Osteoblast (primary cell): ENCODE measurements at places on chromosomes 12 and 14. TPM values are rescaled to one million over a fixed set of nuclear protein-coding genes. Genes with fewer than 3 reads are reported as not detected.

The LRRK2 gene
- 5.0 and 5.1 TPM in 2 replicates for total RNA-seq

The ACSS3 gene
- 22.4 and 35.4 TPM in 2 replicates for total RNA-seq

The CLEC2A gene
- total RNA-seq: not detected in 2 replicates

The CMTM5 gene
- not detected in 2 replicates for total RNA-seq

The NUP107 gene
- total RNA-seq: 34.5 and 43.8 TPM in 2 replicates

The TMEM63C gene
- total RNA-seq: 0.72 TPM in 1 of 2 replicates, not detected in the other

The ERP27 gene
- total RNA-seq: not detected in 2 replicates

The LGMN gene
- 67.5 and 89.4 TPM in 2 replicates for total RNA-seq

The KICS2 gene
- 5.4 and 6.8 TPM in 2 replicates for total RNA-seq

- H3K27ac ChIP-seq: no peak overlapping the region
- no peaks in the 10 kb centered on the region for H3K4me1 ChIP-seq
- no peak for DNase-seq
- H3K36me3 ChIP-seq: no peaks in the 10 kb centered on the region
- no peak overlapping the region for H3K4me3 ChIP-seq
- H3K27me3 ChIP-seq: no peaks in the 10 kb centered on the region
These were observed 910.4 kb downstream of the VRK1 start for GRCh38 chr14:97707603-97708002.

DNA sequence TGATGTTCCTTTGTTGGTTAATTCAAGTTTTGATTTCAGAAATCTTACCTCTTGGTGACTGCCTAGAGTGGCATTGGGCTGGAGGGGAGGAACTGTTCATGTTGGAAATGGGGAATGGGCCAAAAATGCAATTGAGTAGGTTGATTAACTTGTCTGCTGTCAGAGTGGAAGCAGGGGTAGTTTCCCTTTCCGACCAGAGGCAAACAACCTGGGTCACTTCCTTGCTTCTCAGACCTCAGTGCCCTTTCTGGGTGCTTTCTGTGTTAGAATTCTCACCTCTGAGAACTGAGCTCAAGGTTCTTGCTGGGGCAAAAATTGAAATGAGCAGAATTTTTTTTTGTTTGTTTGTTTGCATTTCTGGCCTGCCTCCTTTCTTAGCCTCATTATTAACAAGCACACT lies 2.3 kb upstream of the M6PR start:
- DNase-seq: no peak
- H3K27me3 ChIP-seq: no peaks in the 10 kb centered on the region
- H3K4me3 ChIP-seq: no peak overlapping the region
- peaks cover 24% of the 10 kb centered on the region for H3K4me1 ChIP-seq
- no peak overlapping the region for H3K27ac ChIP-seq
- no peaks in the 10 kb centered on the region for H3K36me3 ChIP-seq

- H3K4me1 ChIP-seq: peaks cover 3% of the 10 kb centered on the region
- no peaks in the 10 kb centered on the region for H3K27me3 ChIP-seq
- no peak overlapping the region for H3K4me3 ChIP-seq
- no peak overlapping the region for H3K27ac ChIP-seq
- DNase-seq: no peak
- no peaks in the 10 kb centered on the region for H3K36me3 ChIP-seq
These were observed 8.7 kb downstream of the TM7SF3 start for GRCh38 chr12:27005495-27005894.

- H3K4me3 ChIP-seq: no peak overlapping the region
- H3K36me3 ChIP-seq: no peaks in the 10 kb centered on the region
- peaks cover 4% of the 10 kb centered on the region for H3K4me1 ChIP-seq
- H3K27ac ChIP-seq: no peak overlapping the region
- H3K27me3 ChIP-seq: no peaks in the 10 kb centered on the region
These were observed 15.5 kb downstream of the SLC25A29 start for GRCh38 chr14:100290607-100291304.

- no peaks in the 10 kb centered on the region for H3K27me3 ChIP-seq
- H3K4me1 ChIP-seq: peaks cover 62% of the 10 kb centered on the region
- no peaks in the 10 kb centered on the region for H3K36me3 ChIP-seq
- H3K27ac ChIP-seq: peak overlapping the region; percentile 87
These were observed 11.5 kb upstream of the KRT80 start for GRCh38 chr12:52203079-52203921.

DNA sequence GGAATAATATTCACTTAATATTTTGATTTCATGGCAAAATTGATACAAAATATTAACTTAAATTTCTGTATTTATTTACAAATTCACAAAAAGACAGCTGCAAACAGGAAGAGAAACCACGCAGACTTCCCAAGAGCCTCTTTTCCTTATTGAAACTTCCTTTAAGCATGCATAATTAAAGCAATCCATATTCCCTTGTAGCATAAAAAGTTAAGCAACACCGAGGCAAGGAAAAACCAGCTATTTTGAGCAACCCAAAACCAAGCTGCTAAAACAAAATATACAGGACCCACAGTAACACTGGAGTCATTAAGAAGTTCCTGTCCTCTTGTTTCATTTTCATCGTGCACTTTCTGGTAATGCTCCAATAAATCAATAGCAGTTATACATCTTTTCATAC lies 58.0 kb downstream of the EEA1 start:
- peaks cover 7% of the 10 kb centered on the region for H3K4me1 ChIP-seq
- peak; percentile 27 for DNase-seq
- no peak overlapping the region for H3K27ac ChIP-seq
- no peaks in the 10 kb centered on the region for H3K27me3 ChIP-seq

- H3K4me1 ChIP-seq: peaks cover 38% of the 10 kb centered on the region
- no peaks in the 10 kb centered on the region for H3K36me3 ChIP-seq
- no peak for DNase-seq
- H3K4me3 ChIP-seq: no peak overlapping the region
- peak overlapping the region; percentile 88 for H3K27ac ChIP-seq
- H3K27me3 ChIP-seq: no peaks in the 10 kb centered on the region
These were observed 48.6 kb downstream of the DRAM1 start for GRCh38 chr12:101925935-101926334.

DNA sequence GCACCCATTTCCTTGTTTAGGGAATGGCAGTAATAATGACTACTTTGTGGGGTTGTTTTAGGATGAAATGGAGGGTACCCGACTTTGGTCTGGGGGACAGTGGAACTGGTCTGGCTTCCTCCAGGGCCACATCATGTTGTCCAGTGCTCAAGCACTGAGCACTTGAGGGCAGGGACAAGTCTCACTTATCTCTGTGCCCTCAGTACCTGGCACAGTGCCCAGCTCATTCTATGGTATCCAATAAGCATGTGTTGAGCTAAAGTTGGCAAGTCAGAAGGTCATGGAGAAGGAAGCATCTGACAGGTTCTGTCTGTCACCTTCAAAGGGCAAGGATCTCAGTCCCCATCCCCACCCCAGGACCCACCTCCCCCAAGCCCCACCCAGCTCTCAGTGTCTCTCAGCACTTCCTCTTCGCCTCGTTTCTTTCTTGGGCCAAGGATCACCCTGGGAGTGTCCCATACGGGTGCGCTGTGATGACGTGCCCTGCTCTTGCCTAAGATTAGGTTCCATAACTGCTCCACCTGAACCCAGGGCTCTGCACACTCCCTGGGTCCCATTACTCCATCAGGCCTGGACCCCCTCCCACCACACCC lies 24.3 kb upstream of the TMEM106C start:
- DNase-seq: no peak
- no peak overlapping the region for H3K4me3 ChIP-seq
- H3K36me3 ChIP-seq: no peaks in the 10 kb centered on the region
- peaks cover 9% of the 10 kb centered on the region for H3K27me3 ChIP-seq
- no peak overlapping the region for H3K27ac ChIP-seq

DNA sequence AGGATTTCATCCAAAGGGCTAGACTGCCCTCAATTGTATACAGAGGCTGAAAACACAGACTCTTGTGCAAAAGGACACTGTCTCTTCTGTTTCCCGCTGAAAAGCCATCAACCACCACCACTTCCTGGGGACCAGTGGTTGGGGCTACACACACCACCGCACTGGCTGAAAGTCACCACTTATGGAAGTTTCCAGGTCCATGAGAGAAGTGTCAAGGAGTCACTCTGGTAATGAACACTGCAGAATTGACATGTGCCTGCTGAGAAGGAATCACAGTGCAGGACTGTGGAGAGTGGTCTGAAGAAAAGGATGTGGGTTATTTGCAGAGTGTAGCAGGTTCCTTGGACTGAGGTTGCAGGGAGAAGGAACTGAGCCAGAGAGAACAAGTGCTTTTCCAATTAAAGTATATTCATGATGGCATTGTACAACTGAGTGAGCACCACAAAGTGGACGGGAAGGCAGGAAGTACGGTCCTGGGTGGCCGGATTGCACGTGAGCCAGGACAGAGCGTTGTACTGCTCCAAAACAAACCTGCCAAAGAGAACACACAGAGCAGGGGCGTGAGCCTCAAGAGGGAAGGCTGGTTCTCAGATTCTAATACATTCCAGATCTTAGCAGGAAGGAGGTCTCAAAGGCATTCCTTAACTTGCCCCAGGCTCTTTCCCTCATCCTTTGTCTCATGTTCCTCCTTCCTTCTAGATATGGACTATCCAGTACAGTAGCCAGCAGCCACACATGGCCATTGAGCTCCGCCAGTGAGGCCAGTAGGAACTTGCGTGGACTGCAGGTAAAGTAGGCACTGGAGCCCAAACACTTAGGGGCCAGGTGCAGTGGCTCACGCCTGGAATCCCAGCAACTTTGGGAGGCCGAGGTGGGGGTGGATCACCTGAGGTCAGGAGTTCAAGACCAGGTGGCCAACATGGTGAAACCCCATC lies 316.4 kb downstream of the MED13L start:
- peaks cover 63% of the 10 kb centered on the region for H3K36me3 ChIP-seq
- no peak overlapping the region for H3K27ac ChIP-seq
- H3K4me3 ChIP-seq: no peak overlapping the region
- peaks cover 20% of the 10 kb centered on the region for H3K4me1 ChIP-seq
- DNase-seq: no peak
- no peaks in the 10 kb centered on the region for H3K27me3 ChIP-seq

- no peaks in the 10 kb centered on the region for H3K27me3 ChIP-seq
- no peak overlapping the region for H3K4me3 ChIP-seq
These were observed 222.6 kb downstream of the ADAMTS20 start for GRCh38 chr12:43329375-43329774.

GRCh38 chr12:774051-774614 lies 21.8 kb downstream of the WNK1 start:
- H3K27ac ChIP-seq: peak overlapping the region; percentile 2
- H3K36me3 ChIP-seq: no peaks in the 10 kb centered on the region
- no peak overlapping the region for H3K4me3 ChIP-seq
- peaks cover 26% of the 10 kb centered on the region for H3K4me1 ChIP-seq
- no peak for DNase-seq

- peak overlapping the region; percentile 9 for H3K27ac ChIP-seq
- H3K27me3 ChIP-seq: no peaks in the 10 kb centered on the region
- DNase-seq: no peak
- H3K4me1 ChIP-seq: peaks cover 15% of the 10 kb centered on the region
- H3K4me3 ChIP-seq: no peak overlapping the region
These were observed 140.9 kb downstream of the TMEM30B start for GRCh38 chr14:61140271-61140670.

- H3K27ac ChIP-seq: no peak overlapping the region
- H3K36me3 ChIP-seq: peaks cover 9% of the 10 kb centered on the region
- DNase-seq: no peak
- no peak overlapping the region for H3K4me3 ChIP-seq
- H3K27me3 ChIP-seq: no peaks in the 10 kb centered on the region
- H3K4me1 ChIP-seq: no peaks in the 10 kb centered on the region
These were observed 29.0 kb downstream of the MAGOHB start for GRCh38 chr12:10584415-10584814.

DNA sequence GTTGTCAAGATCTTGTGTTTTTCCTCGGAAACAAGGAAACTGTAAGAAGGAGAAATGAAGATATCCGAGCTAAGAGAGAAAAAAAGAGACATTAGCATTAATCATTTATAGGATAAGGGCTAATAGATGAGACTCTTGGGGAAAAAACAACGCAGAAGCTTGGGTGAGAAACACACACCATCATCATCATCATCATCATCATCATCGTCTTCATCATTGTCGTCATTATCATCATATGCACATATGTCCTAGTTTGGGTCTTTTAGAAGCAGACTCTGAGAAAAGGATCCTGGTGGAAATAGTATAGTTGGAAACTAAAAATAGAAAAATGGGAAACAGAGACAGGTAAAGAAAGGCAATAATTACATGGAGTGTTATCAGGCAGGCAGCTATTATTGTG lies 95.9 kb downstream of the PAH start:
- no peaks in the 10 kb centered on the region for H3K4me1 ChIP-seq
- H3K27ac ChIP-seq: no peak overlapping the region
- no peaks in the 10 kb centered on the region for H3K27me3 ChIP-seq
- H3K4me3 ChIP-seq: no peak overlapping the region
- no peaks in the 10 kb centered on the region for H3K36me3 ChIP-seq
- DNase-seq: no peak

GRCh38 chr12:76790564-76791552 lies 26.9 kb downstream of the ZDHHC17 start:
- no peaks in the 10 kb centered on the region for H3K36me3 ChIP-seq
- no peak overlapping the region for H3K27ac ChIP-seq
- no peaks in the 10 kb centered on the region for H3K4me1 ChIP-seq

DNA sequence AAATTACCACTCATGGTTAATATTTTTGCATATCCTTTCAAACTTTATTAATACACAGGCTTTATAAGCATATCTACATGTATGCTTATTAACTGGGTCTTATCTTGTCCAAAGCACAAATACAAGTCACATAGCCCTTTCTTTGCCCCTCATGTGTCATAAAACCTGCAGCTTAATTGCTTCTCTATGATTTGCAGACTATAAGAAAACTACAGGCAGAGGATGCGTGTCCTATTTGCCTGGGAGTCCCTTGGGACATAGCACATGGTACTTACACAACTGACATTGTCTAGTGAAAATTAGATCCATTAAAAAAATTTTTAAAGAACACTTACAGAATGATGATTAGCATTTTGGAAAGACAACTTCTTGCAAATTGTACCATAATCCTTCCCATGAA lies 190.5 kb upstream of the PLEKHA5 start:
- H3K36me3 ChIP-seq: no peaks in the 10 kb centered on the region
- H3K27me3 ChIP-seq: no peaks in the 10 kb centered on the region
- H3K27ac ChIP-seq: no peak overlapping the region

- H3K4me1 ChIP-seq: peaks cover 27% of the 10 kb centered on the region
- peak; percentile 49 for DNase-seq
- H3K27me3 ChIP-seq: peaks cover 3% of the 10 kb centered on the region
- no peaks in the 10 kb centered on the region for H3K36me3 ChIP-seq
These were observed 32.6 kb downstream of the SLC35F4 start for GRCh38 chr14:57833323-57833722.

GRCh38 chr12:96880220-96880619 lies 26.8 kb upstream of the NEDD1 start:
- no peak overlapping the region for H3K27ac ChIP-seq
- H3K4me3 ChIP-seq: no peak overlapping the region
- no peaks in the 10 kb centered on the region for H3K27me3 ChIP-seq

GRCh38 chr12:118346895-118347294 lies 25.8 kb downstream of the TAOK3 start:
- no peaks in the 10 kb centered on the region for H3K27me3 ChIP-seq
- DNase-seq: no peak
- no peaks in the 10 kb centered on the region for H3K36me3 ChIP-seq
- H3K4me3 ChIP-seq: no peak overlapping the region
- H3K27ac ChIP-seq: no peak overlapping the region
- H3K4me1 ChIP-seq: no peaks in the 10 kb centered on the region
